ENCODE measurements at places on chromosomes 3 and 15. TPM values are rescaled to one million over a fixed set of nuclear protein-coding genes. Genes with fewer than 3 reads are reported as not detected.

PPP1R14D gene
- not detected for total RNA-seq

ALDH1L1 gene
- 0.05 TPM for total RNA-seq

THSD4 gene
- total RNA-seq = not detected

TGM4 gene
- total RNA-seq = not detected

GAP43 gene
- not detected for total RNA-seq

CD80 gene
- 0.74 TPM for total RNA-seq

GOLGA6L10 gene
- 1.6 TPM for total RNA-seq

AHSG gene
- total RNA-seq = not detected

GOLGA8T gene
- not detected for total RNA-seq

GABRB3 gene
- total RNA-seq = not detected

SOX2 gene
- not detected for total RNA-seq

AGBL1 gene
- total RNA-seq = 0.04 TPM

SLC15A2 gene
- 0.53 TPM for total RNA-seq

RTP4 gene
- total RNA-seq = 3.1 TPM

SYNM gene
- total RNA-seq = 0.14 TPM

PLA2G4E gene
- total RNA-seq = not detected

TRAK1 gene
- 23.6 TPM for total RNA-seq

INSYN1 gene
- total RNA-seq = not detected

SLC33A1 gene
- total RNA-seq = 19.9 TPM

C2CD4A gene
- 0.61 TPM for total RNA-seq

GASK1A gene
- total RNA-seq = not detected

C3orf80 gene
- total RNA-seq = not detected

EIF4A2 gene
- 390 TPM for total RNA-seq

ERICH6 gene
- total RNA-seq = not detected

RUBCN gene
- 22.7 TPM for total RNA-seq

SPINK8 gene
- not detected for total RNA-seq

SENP8 gene
- 3.4 TPM for total RNA-seq

SYNPR gene
- not detected for total RNA-seq

CPLX3 gene
- not detected for total RNA-seq

SH3GL3 gene
- not detected for total RNA-seq

VEPH1 gene
- not detected for total RNA-seq

TRIM42 gene
- not detected for total RNA-seq

C3orf20 gene
- total RNA-seq = not detected

DZIP3 gene
- 12.9 TPM for total RNA-seq

DLEC1 gene
- total RNA-seq = 0.19 TPM

ACKR2 gene
- 0.65 TPM for total RNA-seq

LIPC gene
- 0.50 TPM for total RNA-seq

All from activated CD4-positive, alpha-beta T cell treated with anti-CD3 and anti-CD28 coated beads for 36 hours (primary cell).